ENCODE measurements at places on chromosomes 7 and 10.
A peak's percentile ranks its signal among the peaks of the same experiment; 100 is the strongest.

GRCh38 chr10:80168162-80168511, 35.6 kb downstream of the PLAC9 start:
- DNase-seq, result no peak

- DNase-seq, result peak; percentile 17
These were observed 104.0 kb downstream of the SLIT1 start for GRCh38 chr10:97081621-97082235.

- DNase-seq, result peak; percentile 85
These were observed 117.4 kb downstream of the CABCOCO1 start for GRCh38 chr10:61779950-61780659.

GRCh38 chr7:24052572-24053260, 231.3 kb upstream of the NPY start:
- peak; percentile 75 for DNase-seq

GRCh38 chr10:80453842-80454512, at the start of gene TSPAN14:
Gene TSPAN14, plus strand, starts transcription at chr10:80454310. Its CDS starts 34,924 bp downstream, at chr10:80489234.
- DNase-seq, result no peak

DNA sequence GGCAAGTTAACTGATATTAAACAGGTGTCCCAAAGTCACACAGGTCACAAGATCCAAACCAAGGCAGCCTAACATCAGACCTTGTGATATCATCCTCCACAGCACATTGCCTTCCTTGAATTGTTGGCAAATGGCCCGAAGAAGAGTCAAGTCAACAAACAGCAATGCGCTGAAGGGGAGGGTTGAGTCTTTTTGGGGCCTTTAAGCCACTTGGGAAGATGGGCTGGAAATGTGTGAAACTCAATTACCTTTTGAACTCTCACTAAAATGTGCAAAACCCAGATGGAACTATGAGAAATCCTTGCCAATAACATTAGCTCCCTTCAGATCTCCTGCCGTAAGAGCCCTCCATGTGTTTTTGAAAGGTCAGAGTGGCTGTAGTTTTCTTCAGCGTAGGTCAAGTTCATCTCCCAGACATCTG, 47.9 kb upstream of the STK17A start:
- DNase-seq, result peak; percentile 47

DNA sequence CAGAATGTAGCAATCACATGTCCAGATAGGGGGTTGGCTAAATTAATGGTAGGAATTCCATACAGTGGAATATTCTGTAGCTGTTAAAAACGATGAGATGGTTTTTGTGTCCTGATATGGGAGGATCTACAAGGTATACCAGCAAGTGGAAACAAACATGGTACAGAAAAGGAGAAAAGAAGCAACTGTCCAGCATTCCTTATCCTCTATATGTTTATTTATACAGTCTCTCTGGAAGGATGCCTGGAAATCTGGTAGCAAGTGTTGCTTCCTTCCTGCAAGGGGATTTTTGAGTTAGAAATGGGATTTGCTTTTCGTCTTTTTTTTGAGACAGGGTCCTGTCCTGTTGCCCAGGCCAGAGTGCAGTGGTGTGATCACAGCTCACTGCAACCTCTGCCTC, 19.3 kb downstream of the IL15RA start:
- no peak for DNase-seq

GRCh38 chr10:69065406-69066361, 22.2 kb upstream of the SRGN start:
- no peak for DNase-seq

DNA sequence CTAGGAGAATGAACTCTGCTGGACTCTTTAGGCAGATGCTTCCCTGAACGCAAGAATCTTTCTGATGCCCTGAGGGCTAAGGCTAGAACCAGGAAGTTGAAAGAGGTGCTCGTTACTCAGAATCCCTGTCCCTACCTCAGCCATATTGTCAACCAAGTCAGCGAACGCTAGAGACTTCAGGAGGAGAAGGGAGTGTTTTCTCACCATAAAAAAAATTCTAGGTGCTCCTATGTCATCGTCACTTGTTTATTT, 359.4 kb downstream of the PRPF18 start:
- DNase-seq, result no peak

- peak; percentile 61 for DNase-seq
These were observed 27.3 kb downstream of the TFAM start for GRCh38 chr10:58412502-58412961.

- no peak for DNase-seq
These were observed 43.0 kb upstream of the CDK1 start for GRCh38 chr10:60735244-60735643.

- no peak for DNase-seq
These were observed 99.6 kb downstream of the C10orf90 start for GRCh38 chr10:126570621-126571602.

DNA sequence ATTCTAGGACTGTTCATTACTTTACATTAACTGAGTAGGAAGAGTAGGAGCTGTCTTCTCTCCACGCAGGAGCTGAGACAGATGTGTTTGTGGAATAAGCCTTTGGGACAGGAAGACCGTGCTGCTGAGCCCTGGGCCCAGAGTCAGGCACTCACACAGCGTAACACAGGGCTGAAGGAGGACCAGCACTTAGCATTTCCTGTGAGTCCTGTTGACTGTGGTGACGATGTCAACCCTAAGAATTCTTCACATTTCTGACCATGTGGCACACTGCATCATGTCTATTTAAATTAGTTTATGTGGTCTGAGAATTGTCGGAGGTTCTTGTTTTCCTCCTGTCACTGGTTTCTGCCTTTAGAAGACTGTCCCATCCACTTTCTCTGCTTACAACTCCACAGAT, 117.2 kb downstream of the PIP4K2A start:
- no peak for DNase-seq

DNA sequence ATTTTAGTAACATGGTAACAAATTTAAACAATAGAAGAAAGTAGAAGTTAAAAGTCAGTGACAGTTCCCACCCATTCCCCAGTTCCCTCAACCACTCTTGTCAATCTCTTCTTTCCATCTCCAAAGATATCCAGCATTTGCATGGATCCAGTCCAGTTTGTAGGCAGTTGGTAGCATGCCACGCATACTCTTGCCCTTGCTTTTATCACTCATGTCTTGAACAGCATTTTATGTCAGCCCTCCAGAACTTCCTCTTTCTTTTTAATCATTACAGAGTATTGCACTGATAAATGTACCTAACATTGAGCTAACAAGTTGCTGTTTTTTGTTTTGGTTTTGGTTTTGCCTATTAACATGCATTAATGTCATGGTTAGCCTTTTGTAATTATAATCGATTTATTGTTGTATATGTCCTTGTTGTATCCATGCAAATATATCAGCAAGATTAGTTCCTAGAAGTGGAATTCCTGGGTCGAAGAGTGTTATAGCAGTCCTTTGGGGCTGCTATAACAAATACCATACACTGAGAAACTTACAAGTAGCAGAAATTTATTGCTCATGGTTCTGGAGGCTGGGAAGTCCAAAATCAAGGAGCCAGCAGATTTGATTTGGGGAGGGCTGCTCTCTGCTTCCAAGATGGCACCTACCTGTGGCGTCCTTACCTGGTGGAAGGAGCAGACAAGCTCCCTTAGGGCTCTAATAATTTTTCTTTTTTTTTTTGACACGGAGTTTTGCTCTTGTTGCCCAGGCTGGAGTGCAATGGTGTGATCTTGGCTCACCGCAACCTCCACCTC, 25.7 kb downstream of the CHST3 start:
- DNase-seq, result no peak

GRCh38 chr10:132574783-132575319, 37.3 kb downstream of the INPP5A start:
- DNase-seq, result no peak

DNA sequence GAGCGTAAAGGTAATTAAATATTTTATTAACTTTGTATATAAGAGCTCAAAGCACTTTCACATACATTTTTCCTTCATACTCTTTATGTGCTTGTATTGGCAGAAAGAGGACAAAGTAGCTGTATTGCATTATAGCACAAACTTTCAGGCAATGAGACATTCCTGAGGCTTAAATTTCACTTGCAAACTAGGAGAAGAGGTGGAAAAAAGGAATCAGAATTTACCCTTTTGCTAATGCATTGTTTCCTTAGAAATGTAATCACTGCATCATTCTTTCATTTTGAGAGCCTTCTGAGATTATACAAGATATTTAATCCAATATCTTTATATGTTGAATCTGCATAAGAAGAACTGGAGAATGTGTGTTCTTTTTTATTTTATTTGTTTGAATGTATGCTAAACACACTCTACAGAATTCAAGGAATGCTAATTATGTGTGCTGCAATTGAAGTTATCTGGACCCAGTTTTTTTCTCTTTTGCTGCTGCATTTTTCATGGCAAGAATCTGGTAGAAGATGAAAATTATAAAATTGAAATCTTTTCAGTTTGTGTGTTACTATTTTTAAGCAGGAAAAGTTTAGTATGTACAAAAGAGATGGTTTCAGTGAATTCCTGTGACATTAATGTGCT, 185.1 kb downstream of the NXPH1 start:
- no peak for DNase-seq

DNA sequence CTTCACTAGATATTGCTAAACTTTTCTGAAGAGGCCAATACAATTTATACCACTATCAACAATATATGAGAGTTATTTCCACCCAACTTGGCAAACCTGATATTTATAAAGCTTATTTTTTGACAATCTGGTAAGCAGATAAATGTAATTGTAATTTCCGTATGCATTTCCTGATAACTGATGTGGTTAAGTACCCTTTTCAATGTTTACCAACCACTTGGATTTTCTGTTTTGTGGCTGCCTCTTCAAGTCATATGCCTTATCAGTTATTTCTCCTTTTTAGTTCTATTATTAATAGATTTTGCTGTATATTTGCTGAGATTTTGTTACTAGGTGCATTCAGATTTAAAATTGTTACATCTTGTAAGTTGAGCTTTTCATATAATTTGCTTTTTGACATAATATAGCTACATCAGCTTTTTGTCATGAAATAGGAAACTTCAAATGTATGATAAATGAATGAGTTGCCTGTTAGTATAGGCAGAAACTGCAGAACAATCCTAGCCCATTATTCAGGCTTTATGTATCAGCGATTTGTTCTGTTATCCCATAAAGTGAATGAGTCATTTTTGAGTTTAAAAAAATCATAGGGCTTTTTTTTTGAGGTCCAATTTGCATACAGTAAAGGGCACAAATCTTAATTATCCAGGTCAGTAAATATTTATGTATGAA, 11.5 kb downstream of the SGPL1 start:
- DNase-seq, result no peak

DNA sequence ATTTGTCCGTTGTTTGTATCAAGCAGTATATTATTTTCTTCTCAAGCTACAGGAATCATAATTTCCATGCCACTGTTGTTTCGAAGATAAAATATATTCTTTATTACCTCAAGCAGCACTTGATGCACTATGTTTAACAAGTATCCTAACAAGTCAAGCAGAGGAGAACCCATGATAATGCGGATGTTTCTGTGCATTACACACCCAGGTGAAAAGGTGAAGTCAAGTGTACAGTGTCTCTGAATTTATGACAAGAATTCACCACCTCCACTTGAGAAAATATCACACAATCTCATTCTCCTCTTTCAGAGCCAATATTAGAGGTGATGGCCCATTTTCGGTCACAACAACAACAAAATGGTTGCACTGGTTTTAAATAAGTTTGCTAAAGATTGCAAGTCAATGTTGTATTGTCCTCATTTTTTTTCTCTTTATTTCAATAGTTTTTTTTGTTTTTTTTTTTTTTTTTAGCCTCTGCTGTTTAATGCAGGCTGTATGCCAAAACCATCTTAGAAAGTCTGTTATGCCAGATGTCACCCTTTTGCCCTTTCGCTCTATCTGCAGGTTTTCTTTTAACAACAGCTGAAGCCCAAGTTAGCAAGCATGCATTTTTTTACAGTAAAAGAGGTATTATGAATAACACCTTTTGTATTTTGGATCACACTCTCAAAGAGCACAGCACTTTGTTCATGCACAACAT, 568.7 kb upstream of the LRRN3 start:
- DNase-seq, result no peak

DNA sequence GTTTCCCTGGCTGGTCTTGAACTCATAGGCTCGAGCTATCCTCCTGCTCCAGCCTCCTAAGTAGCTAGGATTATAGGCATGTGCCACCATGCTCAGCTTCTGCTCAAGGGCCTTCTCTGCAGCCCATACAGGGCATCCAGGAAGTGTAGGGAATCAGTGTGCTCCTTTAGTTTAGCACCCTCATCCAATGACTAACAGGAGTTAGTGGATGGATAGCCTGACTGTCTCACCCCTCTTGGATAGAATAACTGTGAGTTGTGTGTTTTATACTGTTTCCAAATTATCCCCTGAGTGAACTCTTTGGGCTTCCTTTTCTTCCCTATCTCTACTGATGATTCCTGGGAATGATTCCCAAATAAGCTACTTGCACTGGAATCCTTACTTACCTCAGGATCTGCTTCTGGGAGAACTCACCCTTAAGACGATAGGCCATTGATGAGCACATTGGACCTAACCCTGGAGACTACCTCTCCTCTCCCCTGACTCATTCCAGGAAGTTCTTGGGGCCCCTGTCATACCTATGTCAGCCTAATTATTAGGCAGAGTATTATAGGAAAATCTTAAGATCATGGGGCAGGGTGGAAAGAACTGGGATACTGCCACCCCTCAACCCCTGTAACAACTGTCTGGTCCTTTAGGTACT, 18.5 kb downstream of the STRIP2 start:
- DNase-seq, result no peak

DNA sequence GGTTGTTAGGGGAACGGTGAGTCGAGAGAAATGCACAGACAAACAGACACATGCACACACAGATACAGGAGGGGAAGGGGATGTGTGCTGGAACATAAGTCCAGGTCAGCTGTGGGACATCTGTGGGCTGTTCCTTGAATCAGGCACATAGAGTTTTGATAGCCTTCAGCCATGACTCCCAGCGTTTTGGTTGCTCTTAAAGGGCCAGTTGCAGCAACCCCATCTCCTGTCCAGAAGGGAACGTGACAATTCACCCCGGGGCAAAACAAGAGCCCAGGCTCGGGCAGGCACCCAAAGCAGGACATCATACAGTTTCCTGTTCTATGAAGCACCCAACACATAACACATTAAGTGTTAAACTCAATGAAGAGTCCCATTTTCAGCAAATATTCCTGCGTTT, 9.6 kb downstream of the INSYN2A start:
- no peak for DNase-seq

DNA sequence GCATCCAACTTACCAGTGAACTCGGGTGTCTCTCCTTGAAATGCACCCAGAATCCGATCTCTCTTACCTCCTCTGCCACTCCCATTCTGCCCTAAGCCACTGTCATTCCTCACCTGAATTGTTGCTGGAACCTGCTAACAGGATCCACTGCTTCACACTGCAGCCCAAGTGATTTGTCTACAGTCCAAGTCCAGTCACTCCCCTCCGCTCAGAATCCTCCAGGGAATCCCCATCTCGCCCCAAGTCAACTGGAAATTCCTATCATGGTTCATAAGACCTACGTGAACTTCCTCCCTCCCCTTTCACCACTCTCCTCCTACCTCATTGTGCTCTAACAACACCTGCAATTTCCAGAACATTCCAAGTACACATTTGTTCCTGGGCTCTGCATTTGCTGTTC, 91.3 kb downstream of the SCRN1 start:
- no peak for DNase-seq

GRCh38 chr10:1644191-1644711, 93.1 kb downstream of the ADARB2 start:
- no peak for DNase-seq

- no peak for DNase-seq
These were observed at the start of gene GIMAP1 for GRCh38 chr7:150716368-150716767. Gene GIMAP1, plus strand, starts transcription at chr7:150716613. Its CDS starts 2,435 bp downstream, at chr7:150719048.

- DNase-seq, result no peak
These were observed 1265.8 kb upstream of the LRRTM3 start for GRCh38 chr10:65660006-65660405.

All from GM04504 (cell line).